ENCODE measurements at places on chromosomes 5 and 9.

DNA sequence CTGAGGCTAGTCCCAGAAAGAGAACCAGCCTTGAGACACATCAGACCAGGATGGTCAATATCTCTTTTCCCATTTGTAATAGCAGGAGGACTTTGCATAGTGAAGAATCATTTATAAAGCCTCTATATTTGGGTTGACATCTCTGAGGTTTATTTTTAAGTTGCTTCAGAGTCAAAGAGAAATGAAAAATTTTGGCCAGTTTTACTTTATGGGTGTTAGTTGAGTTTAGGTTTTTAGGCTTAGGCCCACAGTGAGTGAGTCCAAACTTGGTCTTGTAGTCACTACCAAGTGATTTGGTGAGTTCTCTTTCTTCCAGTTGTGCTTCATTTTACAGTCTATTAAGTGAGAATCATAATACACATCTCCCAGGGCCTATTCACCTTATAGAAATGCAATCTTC is 5.3 kb upstream of the MEF2C start:
- DNase-seq = no peak

DNA sequence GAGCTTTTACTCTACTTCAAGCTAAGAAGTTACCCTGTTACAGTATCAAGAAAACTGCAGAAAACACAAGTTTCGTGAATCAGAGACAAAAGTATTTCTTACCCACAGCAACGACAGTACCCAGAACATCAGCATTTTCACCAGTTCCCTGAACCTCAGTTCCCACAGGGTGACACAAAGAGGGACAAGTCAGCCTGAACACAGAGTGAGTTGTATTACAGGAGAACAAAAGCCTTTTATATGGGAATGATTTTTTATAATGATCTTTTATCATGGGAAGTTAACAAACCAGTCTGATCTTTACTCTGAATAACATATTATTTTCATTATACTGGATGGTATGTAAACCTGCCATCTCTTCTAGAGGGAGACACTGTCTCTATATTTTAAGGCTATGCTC is 139.0 kb upstream of the ITGA1 start:
- DNase-seq = no peak

GRCh38 chr5:5752844-5753243 is 330.4 kb downstream of the ICE1 start:
- DNase-seq = no peak

GRCh38 chr9:123550797-123551196 is 194.8 kb downstream of the CRB2 start:
- peak; percentile 7 for DNase-seq

DNA sequence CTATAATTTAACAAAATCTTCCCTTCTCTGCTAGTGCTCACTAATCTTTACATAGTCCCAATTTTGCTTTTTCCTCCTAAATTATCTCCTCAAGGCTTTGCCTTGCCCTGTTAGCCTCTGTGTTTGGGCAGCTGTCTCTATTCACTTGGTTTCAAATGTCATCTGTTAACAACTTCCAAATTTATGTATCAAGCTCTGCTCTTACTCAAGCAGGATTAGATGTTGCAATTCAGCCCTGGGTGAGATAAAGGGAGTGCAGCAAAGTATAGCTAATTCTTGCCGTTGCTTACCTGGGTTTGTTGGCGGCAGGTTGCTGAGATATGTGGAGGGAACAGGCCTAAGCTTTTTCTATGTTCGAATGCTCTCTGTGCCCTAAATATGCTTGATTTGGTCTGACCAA is 483.8 kb downstream of the DMAC1 start:
- no peak for DNase-seq

DNA sequence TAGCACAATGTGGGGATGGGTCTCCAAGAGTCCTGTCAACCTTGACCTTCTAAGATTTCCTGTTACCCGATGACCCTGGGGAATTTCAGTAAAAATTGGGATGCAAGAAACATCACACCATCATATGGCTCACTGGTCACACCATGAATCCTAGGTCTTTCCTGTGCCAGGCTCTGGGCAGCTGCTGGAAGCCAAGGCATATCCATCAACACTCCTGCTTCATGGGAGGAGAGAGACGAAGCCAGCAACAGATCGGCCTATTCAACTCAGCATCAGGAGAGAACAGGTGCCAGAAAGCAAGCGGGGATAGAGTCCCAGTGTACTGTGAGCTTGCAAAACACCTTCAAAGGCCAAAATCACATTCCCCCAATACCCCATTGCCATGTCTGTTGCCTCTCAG is 6.5 kb upstream of the NEK6 start:
- no peak for DNase-seq

DNA sequence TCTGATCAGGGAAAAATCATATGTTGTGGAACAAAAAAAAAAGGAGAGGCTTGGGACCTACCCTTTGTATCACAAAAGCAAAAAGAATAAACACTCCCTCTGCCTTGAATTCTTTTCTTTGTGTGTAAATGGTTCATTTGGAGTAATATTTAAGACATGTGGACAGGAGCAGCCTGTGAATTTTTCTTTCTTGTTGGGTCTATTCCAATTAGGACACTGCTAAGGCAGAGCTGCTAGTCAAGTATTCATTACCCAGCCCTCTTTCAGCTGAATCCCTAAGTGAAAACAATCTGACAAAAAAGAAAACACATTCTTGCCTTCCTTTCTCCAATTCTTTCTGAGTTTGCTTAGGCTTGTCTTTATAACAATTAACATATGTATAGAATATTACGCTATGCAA is 330.0 kb downstream of the EBF1 start:
- DNase-seq = no peak

- DNase-seq = no peak
These were observed 22.2 kb upstream of the CMBL start for GRCh38 chr5:10329820-10330481.
